ENCODE measurements at places on chromosomes 1 and 21.

GRCh38 chr1:147636314-147636713 is 34.0 kb downstream of the ACP6 start:
- DNase-seq = no peak

DNA sequence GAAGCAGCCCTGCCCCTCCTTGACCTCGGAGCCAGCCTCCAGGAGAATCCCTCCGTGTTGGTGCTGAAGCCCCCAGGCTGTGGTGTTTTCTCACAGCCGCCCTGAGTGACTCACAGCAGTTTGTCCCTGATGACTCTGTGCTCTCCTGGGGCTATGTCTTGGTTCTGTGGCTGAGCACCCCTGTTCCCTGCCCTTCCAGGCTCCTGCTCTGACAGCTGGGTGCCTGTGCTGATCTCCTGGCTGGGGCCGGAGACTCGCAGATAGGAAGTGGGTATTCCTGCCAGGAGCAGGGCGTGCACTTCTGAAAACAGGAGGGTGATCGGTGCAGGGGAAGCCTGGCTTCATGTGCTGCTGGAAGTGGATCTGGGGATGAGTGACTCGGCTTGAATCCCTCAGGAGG is 34.5 kb downstream of the POFUT2 start:
- DNase-seq = no peak

DNA sequence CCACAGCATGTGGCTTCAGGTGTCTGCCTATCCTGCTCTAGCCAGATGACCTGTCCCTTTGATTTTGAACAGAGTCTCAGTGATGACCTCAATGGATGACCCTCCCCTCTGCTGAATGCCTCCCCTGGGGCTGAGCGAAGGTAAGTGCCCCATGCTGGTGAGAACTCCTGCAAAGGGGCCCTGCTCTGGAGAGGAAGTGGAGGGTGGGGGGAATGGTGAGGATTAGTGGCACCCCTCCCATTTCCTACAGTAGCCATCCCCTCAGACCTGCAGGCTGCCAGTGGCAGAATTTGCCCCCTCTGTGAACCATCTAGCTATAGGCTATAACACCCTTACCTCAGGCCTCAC is 3.7 kb upstream of the PMVK start:
- no peak for DNase-seq

GRCh38 chr1:112517231-112517630 is 8.5 kb downstream of the WNT2B start:
- DNase-seq = no peak

GRCh38 chr21:43766734-43767497 is 9.2 kb downstream of the CSTB start:
- DNase-seq = peak; percentile 20

- no peak for DNase-seq
Observed at GRCh38 chr1:12152113-12152891, 14.5 kb upstream of the TNFRSF1B start.

- DNase-seq = peak; percentile 61
Observed at GRCh38 chr1:46723901-46724300, 5.0 kb upstream of the EFCAB14 start.

DNA sequence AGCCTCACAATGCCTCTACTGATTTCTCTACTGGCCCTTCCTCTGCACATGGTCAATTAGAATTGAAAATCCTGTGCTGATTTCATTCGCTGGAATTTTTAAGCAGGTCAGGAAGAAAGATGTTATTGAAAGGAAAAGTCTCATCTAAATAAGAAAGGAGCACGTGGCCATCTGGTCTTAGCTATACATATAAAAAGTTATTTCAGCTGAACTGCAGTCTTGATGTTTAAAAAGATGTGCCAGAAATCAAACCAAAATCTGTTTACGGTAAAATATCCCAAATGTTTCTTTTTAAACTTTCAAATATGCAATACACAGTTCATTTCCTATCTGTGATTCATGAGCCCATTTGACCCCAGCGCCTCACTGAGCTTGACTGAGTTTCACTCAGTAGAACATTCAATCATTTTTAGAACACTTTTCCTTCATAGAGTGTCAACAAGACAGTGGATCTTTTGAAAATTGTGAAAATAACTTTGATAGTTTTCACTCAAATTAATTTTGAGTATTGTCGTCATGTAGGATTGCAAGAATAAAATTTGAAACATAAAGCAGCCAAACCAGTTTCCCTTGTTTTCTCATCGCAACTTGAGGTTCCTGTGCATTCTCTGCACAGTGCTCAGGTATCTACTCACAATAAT is 293.6 kb downstream of the PTPRC start:
- DNase-seq = no peak

GRCh38 chr1:119139403-119139802 is 1.1 kb downstream of the WARS2 start:
- peak; percentile 32 for DNase-seq

- DNase-seq = no peak
Observed at GRCh38 chr1:6587261-6588005, 7.6 kb downstream of the ZBTB48 start.

GRCh38 chr1:234505769-234506102 is 26.8 kb upstream of the TARBP1 start:
- no peak for DNase-seq

- no peak for DNase-seq
Observed at GRCh38 chr1:223776826-223777454, 64.6 kb downstream of the CAPN2 start.

- no peak for DNase-seq
Observed at GRCh38 chr21:33760641-33761440, 118.5 kb downstream of the ITSN1 start.

GRCh38 chr1:116494745-116495144 is 76.1 kb downstream of the CD58 start:
- DNase-seq = no peak

Data from NCI-H345 (cell line).